ENCODE measurements at places on chromosomes 1 and 21.

DNA sequence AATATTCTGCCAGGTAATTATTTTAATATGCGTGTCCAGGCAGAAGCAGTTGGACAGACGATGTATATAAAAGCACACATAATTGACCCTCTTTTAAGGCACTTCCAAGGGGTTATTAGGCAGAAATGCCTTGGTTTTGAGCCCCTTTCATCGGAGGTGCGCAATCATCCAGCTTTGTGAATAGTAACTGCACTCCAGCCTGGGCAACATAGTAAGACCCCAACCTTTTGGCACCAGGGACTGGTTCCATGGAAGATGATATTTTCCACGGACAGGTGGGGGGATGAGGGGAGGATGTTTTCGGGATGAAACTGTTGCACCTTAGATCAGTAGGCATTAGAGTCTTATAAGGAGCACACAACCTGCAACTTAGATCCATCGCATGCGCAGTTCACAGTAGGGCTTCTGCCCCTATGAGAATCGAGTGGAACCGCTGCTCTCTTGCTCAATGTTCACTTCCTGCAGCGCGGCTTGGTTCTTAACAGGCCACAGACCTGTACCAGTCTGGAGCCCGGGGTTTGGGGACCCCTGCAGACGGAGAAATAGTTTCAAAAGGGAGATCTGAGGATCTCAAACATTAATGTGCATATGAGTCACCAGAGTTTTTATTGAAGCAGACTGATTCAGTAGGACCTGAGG is 1.8 kb upstream of the MCOLN2 start:
- no peak for DNase-seq

DNA sequence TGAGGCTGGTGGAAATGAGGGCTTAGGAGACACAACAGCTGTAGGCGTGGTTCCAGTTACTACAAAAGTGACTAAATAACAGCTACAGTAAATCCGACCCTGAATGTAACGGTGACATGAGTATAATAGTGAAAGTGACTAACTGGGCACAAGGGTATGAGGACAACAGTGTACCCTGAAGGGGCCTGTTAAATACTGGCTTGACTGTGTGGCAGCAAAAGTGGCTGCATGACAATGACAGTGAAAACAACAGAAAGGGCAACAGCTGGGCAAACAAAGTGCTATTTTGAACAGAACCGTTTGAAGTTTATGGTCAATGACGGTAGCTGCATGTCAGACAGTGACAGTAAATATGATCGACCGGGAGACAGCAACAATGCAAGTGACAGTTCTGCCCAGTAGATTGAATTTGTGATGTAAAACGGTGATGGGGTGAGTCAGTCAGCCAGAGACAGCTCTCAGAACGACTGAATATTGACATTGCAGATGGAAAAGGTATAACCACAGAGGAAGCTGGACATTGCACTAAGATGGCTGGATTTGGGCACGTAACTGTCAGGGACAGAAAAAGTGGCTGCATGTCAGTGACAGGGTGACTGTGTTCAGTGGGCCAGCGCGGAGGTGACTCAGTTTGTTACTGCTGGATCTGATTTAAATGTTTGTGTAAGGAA is 1.2 kb upstream of the ZBTB40 start:
- DNase-seq, result no peak

DNA sequence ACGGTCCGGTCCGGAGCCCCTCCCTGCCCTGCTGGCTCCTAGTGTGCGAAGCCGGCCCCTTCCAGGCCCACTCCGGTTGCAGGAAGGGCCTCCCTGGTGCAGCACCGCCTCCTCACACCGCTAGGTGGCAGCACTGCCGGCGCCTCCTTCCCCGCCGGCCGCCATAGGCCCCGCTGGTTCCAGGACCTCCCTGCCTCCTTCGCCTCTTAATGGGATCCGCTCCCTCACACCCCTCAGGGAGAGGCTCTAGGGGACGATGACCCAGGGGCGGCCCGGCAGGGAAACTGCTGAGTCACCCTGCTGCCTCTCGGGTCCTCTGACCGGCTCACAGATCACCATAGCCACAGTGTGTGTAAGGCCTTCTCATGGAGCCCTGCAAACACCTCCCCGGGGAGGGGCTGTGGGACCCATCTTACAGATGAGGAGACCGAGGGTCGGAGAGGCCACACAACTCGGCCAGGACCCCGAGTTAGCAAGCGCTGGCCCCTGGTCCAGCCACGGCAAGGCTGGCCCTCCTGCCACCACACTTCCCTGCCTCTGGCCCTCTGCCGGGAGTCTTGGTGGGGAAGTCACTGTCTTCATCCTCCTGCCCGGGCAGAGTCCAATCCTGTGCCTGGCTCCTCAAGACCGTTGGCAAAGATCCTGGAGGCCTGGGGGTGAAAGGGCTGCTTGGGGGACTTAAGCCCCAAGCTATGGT is 1.6 kb upstream of the AJAP1 start:
- DNase-seq, result peak; percentile 51

- DNase-seq, result no peak
Measured at GRCh38 chr1:111487133-111487532, 13.3 kb downstream of the C1orf162 start.

- peak; percentile 33 for DNase-seq
Measured at GRCh38 chr1:54609301-54609921, 13.9 kb downstream of the FAM151A start.

GRCh38 chr21:21046063-21046462 is 47.9 kb downstream of the NCAM2 start:
- DNase-seq, result no peak

GRCh38 chr1:204889681-204890383 is 19.2 kb downstream of the NFASC start:
- DNase-seq, result no peak

DNA sequence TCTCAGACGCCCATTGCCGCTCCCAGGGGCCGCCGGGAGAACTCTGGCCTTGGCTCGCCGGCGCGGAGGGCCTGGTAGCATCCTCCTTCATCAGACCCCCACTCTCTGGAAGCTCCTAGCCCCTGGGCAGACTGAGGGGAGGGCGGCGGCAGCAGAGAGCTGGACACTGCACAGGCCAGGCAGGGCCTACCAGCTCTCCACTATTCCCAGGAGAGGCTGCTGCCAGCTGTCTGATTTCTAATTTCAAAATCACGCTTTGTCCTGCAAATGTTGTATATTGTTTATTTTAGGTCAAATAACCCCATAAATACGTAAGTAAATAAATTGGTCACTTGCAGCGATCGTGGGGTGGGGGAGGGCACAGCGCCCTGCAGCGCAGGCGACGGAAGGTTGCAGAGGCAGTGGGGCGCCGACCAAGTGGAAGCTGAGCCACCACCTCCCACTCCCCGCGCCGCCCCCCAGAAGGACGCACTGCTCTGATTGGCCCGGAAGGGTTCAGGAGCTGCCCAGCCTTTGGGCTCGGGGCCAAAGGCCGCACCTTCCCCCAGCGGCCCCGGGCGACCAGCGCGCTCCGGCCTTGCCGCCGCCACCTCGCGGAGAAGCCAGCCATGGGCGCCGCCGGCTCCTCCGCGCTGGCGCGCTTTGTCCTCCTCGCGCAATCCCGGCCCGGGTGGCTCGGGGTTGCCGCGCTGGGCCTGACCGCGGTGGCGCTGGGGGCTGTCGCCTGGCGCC is at the start of gene MTARC1:
TSS of gene MTARC1 (plus strand) at position 577 of the 732 bp plus-strand sequence. CDS start at position 609, 32 bp downstream.
- peak; percentile 40 for DNase-seq

DNA sequence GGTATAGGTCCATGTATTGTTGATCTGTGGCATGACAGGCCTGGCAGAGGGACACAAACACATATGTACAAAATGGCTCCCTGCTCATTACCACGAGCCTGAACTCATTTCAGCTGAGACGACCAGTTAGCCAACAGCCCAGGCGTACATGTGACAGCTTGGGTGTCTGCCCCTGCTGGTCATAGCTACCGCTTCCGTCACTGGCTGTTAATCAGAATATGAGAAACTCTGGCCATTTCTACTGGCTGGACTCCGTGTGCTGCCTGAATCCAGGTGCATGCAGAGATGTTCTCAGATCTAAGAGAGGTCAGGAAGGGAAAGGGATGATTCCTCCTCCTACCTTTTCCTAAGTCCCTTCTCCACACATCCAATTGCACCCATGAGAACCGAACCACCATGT is 144.5 kb downstream of the PBX1 start:
- peak; percentile 17 for DNase-seq

GRCh38 chr21:32332463-32332951 is 33.9 kb downstream of the MRAP start:
- DNase-seq, result no peak

DNA sequence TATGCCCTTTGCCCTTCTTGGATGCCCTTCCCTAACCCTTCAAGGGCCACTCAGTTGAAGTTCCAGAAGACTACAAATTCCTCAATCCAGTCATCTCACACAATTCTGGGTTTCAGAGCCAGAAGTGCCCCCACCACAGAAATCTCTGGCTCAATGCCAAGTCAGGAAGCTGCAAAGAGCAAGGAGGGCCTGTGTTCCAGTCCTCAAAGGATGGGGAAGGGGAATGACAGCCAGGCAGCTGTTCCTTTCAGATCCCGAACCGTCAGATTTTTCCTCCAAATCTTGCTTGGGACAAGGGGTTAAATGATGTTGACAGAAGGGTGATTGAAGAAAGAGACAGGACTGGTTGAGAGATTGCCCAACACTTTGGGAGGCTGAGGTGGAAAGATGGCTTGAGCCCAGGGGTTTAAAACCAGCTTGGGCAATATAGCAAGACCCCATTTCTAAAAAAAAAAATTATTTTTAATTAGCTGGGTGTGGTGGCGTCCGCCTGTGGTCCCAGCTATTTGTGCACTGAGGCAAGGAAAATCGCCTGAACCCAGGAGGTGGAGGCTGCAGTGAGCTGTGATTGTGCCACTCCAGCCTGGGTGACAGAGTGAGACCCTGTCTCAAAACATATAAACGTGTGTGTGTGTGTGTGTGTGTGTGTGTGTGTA is 716 bp upstream of the HPDL start:
- DNase-seq, result peak; percentile 46

DNA sequence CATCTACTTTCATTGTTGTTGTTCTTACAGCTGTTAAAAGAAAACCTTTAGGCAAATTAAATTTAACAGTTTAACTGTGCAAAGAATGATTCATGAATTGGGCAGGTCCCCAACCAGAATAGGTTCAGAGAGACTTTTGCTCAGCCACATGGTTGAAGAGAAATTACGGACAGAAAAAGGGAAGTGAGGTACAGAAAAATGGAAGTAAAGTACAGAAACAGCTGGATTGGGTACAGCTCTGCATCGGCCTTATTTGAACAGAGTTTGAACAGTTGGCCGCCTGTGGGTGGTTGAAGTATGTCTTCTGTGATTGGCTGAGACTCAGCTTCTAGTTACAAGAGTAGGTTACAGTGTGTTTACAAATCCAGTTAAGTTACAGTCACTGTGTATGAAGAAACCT is 210.1 kb downstream of the FGGY start:
- no peak for DNase-seq

DNA sequence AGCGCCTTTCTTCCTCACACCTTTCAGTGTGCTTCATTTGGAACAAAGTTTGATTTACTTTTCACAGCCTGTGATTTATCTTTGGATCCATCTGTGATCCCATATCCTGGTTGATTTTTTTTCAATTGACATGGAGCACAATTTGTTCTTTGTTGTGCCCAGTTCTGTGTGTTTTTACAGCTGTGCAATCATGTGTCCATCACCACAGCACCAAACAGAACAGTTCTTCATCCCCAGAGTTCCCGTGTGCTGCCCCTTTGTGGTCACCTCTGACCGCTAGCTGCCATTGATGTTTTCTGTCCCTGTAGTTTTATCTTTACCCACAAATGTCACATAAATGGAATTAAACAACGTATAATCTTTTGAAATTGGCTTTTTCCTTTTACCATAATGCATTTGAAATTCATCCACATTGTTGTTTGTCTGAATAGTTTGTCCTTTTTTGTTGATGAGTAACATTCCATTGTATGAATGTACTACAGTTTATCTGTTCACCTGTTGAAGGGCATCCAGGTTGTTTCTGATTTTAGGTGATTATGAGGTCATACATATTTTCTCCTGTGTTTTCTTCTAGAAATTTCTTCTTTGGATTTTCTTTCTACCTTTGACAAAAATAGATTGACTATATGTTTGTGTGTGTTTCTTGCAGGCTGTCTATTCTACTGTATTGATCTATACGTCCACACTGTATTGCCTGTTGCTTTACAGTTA is 17.4 kb downstream of the MIGA1 start:
- DNase-seq, result peak; percentile 84

GRCh38 chr1:168466714-168467131 is 77.1 kb downstream of the XCL2 start:
- DNase-seq, result peak; percentile 14

DNA sequence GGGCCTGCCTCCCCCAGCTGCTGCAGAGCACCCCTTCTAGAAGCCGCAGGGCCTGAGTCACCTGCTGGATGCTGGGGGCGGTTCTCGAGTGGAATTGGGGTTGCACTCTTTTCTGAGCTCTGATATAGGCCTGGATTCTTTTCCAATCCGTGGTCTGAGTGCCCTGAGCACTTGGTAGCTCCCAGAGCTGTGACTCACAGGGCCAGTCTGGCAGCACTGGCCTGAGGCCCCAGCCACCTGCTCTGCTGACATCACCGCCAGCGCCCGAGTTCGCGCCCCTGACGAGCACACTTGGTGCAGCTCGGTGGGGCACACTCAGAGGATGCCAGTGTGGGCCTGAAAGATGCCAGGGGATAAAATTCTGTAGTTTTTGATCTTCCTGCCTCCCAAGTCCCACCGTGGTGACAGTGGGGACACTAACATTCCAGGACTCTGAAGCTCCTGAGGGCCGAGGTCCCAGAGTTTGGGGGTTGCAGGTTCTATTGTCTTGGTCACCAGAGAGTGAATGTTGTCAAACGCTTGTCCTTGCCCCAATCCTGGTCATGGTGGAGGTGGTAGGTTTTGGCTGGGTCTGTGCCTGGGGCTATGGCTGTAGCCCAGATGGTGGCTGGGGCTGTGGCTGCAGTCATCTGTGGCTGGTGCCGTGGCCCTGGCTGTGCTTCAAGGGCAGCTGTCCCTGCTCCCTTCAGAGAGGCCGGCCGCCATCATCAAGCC is 74.6 kb downstream of the OBSCN start:
- no peak for DNase-seq

GRCh38 chr1:108718927-108719655 is 6.4 kb downstream of the FNDC7 start:
- peak; percentile 43 for DNase-seq

DNA sequence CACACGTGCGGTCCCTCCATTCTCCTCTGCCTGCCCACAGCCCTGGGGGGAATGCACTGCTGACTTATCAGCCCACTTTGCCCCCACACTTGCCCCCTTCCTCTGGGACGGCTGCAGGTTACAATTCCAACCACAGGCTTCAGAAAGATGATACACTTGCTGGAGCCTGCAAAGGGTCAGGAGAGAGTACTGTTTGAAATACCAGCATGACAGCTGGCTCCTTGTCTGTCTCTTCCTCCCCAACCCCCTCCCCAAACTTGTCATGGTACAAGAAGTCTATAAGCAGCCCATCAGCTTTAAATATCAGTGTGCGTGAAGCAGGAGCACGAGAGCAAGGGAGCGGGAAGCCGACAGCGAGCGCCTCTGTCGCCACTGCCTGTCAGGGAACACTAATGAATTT is 62.4 kb downstream of the ERI3 start:
- DNase-seq, result no peak

GRCh38 chr1:208628022-208628914 is 384.1 kb upstream of the PLXNA2 start:
- no peak for DNase-seq
